ENCODE measurements at places on chromosomes 2 and 18.

DNA sequence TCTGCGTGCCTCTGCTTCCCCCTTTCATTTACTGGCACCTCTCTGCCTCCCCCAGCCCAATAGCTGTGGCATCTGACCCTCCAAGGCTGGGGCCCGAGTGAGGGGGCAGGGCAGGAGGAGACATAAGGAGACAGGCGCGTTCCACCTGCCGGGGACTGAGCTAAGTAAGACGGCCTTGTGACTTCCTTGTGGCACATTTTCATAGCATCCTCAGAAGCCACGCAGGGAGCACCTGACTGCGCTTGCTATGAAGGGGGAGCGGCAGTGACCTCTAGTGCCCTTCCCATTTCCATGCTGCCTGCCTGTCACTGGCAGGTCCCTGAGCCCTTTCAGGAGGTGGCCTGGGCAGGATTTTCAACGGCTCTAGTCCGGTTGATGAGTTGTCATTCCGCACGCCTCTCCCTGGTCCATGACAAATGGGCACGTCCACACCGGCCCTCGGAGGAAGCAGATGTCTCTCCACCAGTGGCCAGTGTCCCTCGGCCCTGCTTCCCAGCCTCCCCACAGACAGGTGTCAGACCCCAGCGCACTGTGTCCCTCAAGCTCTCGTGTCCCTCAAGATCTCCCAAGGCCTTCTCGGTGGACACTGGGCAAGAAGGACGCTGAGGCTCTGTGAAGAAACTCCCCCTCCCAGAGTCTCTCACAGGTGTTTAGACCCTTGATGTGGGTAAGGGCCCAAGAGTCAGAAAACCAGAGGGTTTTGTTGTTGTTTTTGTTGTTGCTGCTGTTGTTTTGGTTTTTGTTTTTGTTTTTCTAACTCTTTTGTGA is 42.7 kb downstream of the CYP26B1 start:
- no peak for DNase-seq

DNA sequence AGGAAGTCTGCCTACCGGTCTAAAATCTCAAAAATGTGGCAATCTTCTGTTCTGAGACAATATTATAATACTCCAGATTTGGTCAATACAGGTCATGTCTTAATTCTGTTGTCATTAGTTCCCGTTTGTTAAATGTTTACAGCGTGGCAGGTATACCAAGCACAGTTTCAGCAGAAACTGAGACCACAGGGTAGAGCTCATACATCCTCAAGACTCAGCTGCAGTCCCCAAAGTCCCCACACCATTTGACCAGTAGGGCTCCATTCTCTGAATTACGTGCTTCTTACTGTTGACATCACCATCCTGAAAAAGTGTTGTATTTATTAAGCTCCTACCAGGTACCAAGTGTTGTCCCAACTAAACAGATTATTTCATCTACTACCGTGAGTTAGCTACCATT is 157.1 kb downstream of the MC4R start:
- DNase-seq, result no peak

- no peak for DNase-seq
Observed at GRCh38 chr2:183998041-183998796, 600.1 kb upstream of the ZNF804A start.

GRCh38 chr18:55013086-55013485 is 53.8 kb upstream of the CCDC68 start:
- DNase-seq, result no peak

DNA sequence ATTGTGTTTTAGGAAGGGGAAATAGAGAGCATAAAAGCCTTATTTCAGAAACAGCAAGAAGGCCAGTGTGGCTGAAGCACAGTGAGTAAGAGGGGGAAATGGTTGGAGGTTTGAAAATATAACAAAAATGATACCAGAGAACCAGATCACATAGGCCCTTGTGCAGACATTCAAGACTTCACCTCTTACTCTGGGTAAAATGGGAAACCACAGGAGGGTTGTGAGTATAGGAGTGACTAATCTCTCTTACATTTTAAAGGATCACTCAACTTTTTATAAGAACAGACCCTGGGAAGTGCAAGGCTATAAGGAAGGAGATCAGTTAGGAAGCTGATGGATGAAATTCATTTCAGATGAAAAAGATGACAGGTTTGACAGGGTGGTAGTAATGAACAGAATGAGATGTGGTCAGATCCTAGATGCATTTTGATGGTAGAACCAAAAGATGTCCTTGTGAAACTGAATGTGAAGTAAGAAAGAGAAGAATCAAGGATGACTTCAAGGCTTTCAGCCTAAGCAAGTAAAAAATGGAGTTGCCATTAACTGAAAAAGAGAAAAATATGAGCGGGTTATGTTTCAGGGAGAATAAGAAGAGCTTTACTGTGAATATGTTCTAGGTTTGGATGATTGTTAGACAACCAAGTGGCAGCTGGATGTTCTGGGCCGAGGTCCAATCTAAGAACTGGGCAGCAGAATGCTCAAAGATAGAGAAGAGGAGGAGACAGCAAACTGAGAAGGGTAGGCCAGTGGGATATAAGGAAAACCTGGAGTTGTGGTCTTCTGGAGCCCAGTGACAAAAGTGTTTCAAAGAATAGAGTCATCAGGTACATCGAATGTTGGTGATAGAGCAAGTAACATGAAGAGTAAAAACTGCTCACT is 65.1 kb downstream of the USP40 start:
- no peak for DNase-seq

GRCh38 chr18:24725644-24726415 is 265.4 kb downstream of the HRH4 start:
- no peak for DNase-seq

DNA sequence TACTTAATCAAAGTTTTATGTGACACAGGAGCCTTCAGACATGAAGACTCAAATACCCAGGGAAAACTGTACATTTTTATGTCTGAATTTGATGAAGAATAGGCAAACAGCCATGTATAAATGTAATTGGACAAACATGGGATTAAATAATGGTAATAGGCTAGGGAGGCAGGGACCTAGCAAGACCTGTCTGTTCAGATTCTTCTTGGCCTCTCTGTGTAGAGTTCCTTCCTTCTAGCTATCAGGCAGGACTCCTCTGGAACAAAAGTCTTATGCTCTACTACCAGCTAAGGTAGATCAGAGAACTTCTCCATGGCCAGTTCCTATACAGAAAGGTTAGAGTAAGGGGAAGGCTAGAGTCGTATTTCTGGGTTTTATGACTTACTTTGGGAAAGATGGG is 9.5 kb upstream of the PARD3B start:
- no peak for DNase-seq

GRCh38 chr2:214574084-214574781 is 163.4 kb downstream of the VWC2L start:
- DNase-seq, result no peak

DNA sequence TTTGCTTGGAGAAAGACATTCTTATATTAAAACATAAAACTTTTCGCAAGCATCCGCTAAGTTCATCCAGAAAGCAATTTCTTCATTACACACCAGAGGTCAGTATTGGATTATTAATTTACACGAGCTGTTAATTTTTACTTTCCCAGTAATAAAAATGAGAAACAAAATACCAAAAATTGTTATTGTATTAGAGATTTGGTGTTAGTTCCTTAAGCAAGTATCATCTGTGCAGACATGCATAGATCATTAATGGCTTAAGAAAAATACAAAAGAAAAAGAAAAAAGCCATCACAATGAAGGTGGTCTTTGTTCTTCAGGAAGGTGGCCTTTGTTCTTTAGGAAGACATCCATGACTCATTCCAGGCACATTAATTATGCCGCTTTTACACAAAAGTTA is 53.6 kb upstream of the HNMT start:
- DNase-seq, result no peak

DNA sequence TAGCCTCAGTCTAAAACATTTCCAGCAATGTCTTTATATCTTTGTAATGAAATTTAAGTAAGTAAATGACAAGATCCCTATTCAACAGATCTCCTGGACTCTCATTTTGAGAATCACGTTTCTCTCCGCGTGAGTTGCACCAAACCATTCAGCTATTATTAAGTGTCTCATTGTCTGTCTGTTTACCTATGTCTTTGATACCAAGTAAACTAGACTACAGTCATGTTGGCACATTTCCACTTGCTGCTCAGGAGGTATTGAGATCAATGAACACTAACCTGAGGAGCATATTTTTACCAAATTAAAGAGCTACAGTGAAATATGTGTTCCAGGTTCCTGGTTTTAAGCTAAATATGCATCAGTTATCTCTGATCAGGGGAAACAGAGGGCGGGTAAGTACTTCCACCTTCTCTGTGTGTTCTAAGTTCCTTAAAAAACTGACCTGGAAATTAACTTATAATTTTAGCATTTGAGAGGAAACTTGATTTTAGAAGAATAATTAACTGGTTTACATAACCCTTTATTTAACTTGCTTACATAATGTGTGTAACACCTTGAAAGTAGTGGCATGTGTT is 125.8 kb downstream of the OSBPL6 start:
- no peak for DNase-seq

- DNase-seq, result peak; percentile 53
Observed at GRCh38 chr18:66005831-66006588, 255.2 kb downstream of the CDH7 start.

DNA sequence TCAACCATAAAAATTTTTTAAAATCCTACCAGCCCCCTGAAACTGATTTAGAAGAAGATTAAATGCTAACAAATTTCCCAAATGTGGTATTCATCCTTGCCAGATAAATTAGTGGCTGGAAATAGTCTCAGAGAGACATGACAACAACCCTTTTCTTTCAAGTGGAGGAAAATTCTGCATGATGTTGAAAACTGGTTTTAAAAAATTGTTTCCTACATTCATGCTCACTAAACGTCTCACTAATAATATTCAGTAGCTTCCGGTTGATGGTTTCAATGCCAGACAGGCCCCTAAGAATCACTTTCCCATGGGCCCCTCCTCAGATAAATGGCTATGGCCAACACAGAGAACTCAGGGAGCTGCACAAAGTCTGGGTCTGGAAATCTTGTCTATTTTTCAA is 43.2 kb downstream of the NCKAP5 start:
- DNase-seq, result no peak

DNA sequence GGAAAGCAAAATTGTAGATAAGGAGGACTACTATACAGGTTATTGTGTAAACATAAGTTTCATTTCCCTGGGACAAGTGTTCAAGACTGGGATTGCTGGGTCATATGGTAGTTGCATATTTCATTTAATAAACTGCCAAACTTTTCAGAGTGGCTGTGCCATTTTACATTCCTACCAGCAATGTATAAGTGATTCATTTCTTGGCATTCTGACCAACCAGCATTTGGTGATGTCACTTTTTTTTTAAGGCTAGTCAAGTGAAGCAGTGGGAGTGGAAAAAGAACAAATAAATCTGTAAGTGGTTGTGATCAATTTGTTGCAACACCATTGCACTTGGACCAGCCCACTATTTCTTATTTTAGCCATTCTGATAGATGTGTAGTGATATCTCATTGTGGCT is 5.2 kb upstream of the CHCHD5 start:
- no peak for DNase-seq

DNA sequence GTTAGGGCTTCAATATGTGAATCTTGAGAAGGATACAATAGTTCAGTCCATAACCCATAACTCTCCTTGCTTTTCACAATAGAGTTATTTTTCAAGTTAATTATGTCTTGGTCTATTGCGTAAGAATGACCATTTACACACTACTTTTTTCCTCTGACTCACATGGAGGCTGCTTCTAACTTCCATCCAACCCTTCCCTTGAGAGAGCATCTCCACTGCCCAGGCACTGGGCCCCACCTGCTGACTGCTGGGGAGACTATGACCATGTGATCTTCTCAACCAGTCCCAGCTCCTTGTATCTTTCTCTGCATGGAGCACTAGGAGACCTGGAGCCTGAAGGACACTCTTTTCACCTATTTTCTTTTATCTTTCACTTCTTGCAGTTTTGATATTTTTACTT is 251.5 kb downstream of the GPD2 start:
- no peak for DNase-seq

DNA sequence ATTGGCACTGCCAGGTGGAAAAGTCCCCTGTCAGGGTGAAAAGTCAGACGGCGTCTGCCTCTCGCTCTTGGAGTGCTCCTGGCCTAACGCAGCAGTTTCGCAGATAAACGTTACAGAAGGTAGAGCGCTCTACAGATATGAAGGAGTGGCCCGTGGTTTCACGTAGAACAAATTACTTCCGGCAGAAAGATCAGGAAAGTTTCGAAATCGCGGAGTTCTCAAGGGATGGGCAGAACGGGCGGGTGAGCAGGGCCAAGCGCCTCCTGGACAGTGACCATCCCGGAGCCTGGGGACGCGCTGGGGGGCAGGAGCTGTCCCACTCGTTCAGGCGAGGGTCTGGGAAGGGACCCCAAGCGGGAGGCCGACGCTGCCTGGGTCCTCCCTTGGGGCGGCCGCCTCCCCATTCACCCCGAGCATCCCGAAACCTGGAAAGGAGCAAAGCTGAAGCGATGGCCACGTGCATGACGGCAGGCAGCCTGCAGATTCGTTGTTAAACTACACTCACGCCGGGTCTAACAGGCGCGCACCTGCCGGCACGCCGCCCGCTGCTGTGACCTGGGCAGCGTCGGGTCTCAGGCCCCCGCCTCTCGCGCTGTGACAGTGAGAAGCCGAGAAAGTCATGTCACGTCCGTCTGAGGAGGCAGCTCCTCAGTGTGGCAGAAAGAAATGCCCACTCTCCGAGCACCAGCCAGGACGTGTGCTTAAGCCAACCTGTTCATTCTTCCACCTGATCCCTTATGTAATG is 122.9 kb upstream of the SALL3 start:
- DNase-seq, result no peak

GRCh38 chr2:12636837-12637581 is 79.7 kb upstream of the TRIB2 start:
- DNase-seq, result no peak

DNA sequence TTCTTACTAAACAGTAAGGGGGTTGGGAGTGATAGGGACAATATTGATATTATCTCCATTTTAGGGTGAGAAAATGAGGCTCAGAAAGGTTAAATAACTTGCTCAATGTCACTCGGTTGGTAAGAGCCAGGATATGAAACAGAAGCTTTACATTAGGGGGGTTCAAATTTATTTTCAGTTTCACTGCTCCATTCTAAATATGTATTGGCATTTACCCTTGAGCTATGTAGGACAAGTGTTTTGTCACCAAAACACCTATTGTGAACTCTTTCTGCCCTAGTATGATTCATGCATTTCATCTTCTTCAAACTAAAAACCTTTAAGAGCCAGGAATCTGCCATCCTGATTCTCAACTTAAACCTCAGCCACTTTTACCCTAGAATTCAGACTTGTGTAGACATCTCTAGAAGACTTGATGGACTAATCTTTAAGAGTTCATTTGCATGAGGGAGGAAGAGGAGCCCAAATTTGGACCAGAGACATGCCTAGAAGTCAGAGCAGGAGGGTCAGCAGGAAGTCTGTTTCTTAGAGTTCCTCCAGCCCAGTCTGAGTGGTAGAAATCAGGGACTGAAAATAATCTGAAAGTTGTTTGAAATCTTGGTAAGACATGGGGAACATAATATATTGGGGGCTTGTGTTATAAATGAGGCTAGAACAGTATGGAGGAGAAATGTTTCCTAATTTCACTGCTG is 129.4 kb upstream of the ATP5MC3 start:
- no peak for DNase-seq

- no peak for DNase-seq
Observed at GRCh38 chr2:84768840-84769239, 112.0 kb downstream of the TRABD2A start.

Data from tibial artery (tissue), 4 donors.